ENCODE measurements at places on chromosomes 3 and 15.

DNA sequence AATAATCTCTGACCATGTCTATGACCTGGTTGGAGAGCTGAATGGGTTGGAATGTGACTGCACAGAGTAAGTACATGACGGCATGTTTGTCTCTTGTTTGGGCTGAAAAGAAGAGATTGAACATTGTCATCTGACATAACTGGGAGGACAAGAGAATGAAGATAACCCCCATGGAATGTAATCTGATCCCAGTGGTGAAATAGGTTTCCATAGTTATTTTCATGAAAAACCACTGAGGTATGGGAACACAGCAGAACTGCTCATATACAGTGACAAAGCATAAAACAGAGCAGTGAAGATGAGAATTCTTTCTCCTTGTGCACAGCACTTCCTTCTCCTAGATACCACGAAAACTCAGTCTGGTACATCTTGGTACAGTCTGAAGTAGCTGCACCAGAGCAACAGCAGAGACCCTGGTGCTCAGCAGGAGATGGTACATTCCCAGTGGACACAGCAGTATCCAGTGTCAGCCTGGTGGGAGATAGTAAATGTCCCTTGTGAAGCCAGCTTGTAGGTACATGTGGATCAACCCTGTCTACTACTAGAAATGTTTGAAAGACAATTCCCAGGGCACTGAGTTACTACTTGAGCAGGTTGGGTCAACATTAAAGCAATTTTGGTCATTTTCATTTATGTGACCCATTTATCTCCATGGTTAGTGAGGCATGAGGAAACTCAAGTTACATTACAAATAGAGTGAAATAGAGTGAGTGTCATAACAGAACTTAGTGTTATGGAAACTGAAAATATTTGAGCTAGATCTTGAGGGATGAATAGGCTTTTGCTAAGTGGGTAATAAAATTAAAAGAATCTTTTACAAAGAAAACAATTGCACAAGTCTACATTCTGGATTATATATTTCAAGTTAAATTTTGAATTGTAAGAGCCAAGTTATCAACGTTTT lies 178.3 kb downstream of the SUCNR1 start:
- DNase-seq: peak; percentile 50
- no peak overlapping the region for H3K27ac ChIP-seq
- H3K4me3 ChIP-seq: no peak overlapping the region
- H3K36me3 ChIP-seq: no peaks in the 10 kb centered on the region
- H3K27me3 ChIP-seq: no peaks in the 10 kb centered on the region
- H3K4me1 ChIP-seq: no peaks in the 10 kb centered on the region

- no peak overlapping the region for H3K27ac ChIP-seq
- no peaks in the 10 kb centered on the region for H3K36me3 ChIP-seq
- no peaks in the 10 kb centered on the region for H3K4me1 ChIP-seq
- no peak overlapping the region for H3K4me3 ChIP-seq
- H3K27me3 ChIP-seq: no peaks in the 10 kb centered on the region
Measured at GRCh38 chr3:192331749-192332385, 395.5 kb downstream of the FGF12 start.

DNA sequence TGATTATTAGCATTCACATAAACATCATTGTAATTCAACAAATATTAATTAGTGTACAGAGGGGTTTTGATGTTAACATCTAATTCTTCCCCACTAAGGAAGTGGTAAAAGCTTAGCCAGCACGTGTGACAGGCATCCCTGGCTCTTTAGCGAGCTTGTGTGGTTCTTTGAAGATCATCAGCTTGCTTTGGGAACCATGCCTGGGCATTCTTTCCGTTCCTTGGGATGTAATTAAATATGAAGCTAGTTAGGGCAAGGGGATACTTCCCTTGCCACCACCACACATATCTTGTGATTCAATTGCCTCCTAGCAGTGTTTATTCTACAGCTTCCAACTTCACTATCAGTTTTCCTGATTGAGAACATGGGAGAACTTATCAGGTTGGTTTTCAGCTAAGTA lies 246.5 kb downstream of the MYRIP start:
- H3K4me1 ChIP-seq: peaks cover 1% of the 10 kb centered on the region
- no peaks in the 10 kb centered on the region for H3K36me3 ChIP-seq
- no peak overlapping the region for H3K27ac ChIP-seq

- peak; percentile 61 for DNase-seq
- no peaks in the 10 kb centered on the region for H3K27me3 ChIP-seq
- no peak overlapping the region for H3K27ac ChIP-seq
- peaks cover 5% of the 10 kb centered on the region for H3K4me1 ChIP-seq
Measured at GRCh38 chr15:43903864-43904290, 77.1 kb downstream of the WDR76 start.

DNA sequence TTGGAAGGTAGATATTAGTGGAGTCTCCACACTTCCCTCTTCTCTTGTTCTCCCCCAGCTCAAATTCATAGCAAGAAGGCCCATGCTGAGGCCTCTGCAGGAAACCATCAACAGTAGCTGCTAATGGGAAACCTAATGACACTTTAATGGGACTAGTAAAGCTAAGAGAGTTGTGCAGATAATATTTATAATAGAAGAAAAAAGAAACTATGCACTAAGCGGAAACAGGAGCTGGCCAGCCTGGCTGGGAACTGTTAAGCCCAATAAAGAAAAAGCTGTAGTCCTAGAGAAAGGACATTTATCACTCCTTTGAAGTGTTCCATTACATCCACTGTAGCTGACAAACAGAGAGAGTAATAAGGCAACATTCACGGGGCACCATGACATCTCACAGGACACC lies 229.6 kb downstream of the IGSF11 start:
- no peaks in the 10 kb centered on the region for H3K27me3 ChIP-seq
- no peak overlapping the region for H3K27ac ChIP-seq
- no peaks in the 10 kb centered on the region for H3K36me3 ChIP-seq
- peaks cover 2% of the 10 kb centered on the region for H3K4me1 ChIP-seq
- no peak for DNase-seq

- no peak overlapping the region for H3K27ac ChIP-seq
- H3K4me1 ChIP-seq: no peaks in the 10 kb centered on the region
- no peak overlapping the region for H3K4me3 ChIP-seq
Measured at GRCh38 chr3:181457756-181458155, 254.0 kb upstream of the SOX2 start.

DNA sequence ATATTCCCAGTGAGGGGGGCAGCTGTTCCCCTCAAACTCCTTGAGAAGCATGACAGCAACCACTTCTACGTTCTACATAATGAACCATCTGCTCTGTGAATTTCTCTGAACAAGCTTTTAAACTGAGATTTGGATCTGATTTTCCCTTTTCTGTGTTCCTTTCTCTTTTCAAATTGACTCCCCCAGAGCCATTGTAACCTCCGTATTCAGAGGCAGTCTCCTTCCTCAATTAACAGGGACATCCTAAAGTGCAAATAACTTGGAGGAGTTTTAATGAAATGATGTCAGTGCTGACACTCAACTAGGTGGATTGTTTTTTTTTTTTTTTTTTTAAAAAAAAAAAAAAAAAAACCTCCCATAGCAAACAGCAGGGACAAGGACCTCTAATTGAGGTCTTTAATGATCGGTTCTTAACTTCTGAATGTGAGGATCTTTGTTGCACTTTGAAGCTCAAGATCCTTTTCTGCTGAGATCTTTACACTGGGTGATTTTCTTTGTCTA lies 48.8 kb downstream of the ADAMTS9 start:
- H3K27me3 ChIP-seq: no peaks in the 10 kb centered on the region
- peaks cover 5% of the 10 kb centered on the region for H3K4me1 ChIP-seq
- H3K4me3 ChIP-seq: no peak overlapping the region
- H3K27ac ChIP-seq: no peak overlapping the region
- DNase-seq: no peak

GRCh38 chr3:186883686-186884058 lies 41.2 kb downstream of the ADIPOQ start:
- H3K4me3 ChIP-seq: no peak overlapping the region
- no peak overlapping the region for H3K27ac ChIP-seq
- no peaks in the 10 kb centered on the region for H3K27me3 ChIP-seq
- no peak for DNase-seq

GRCh38 chr3:186166491-186167288 lies 57.8 kb upstream of the ETV5 start:
- DNase-seq: no peak
- no peaks in the 10 kb centered on the region for H3K27me3 ChIP-seq
- H3K4me3 ChIP-seq: no peak overlapping the region
- no peaks in the 10 kb centered on the region for H3K4me1 ChIP-seq

- H3K27ac ChIP-seq: no peak overlapping the region
- H3K4me3 ChIP-seq: no peak overlapping the region
- no peaks in the 10 kb centered on the region for H3K27me3 ChIP-seq
- no peaks in the 10 kb centered on the region for H3K4me1 ChIP-seq
- no peak for DNase-seq
Measured at GRCh38 chr15:67563092-67563491, 20.6 kb downstream of the MAP2K5 start.

- H3K27me3 ChIP-seq: no peaks in the 10 kb centered on the region
- peaks cover 63% of the 10 kb centered on the region for H3K36me3 ChIP-seq
- H3K4me3 ChIP-seq: no peak overlapping the region
- H3K27ac ChIP-seq: no peak overlapping the region
- H3K4me1 ChIP-seq: no peaks in the 10 kb centered on the region
- no peak for DNase-seq
Measured at GRCh38 chr15:63626955-63627354, 29.8 kb downstream of the FBXL22 start.

DNA sequence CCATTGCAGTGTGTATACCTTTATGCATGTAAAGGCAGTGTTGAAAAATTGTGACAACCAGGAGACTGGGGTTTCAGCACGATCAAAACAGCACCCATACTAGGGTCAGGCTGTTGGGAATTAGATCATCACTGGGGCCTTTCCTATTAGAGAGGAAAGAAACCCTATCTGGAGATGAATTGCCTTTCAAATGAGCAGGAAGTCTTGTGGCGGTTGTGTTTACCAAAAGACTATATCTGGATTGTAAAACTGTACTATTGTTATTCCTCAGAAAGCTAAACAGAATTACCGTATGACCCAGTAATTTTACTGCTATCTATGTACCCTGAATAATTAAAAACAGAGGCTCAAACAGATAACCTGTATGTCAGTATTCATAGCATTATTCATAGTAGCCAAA lies 10.1 kb downstream of the UBE2E1 start:
- no peaks in the 10 kb centered on the region for H3K36me3 ChIP-seq
- no peak overlapping the region for H3K27ac ChIP-seq
- DNase-seq: no peak
- H3K4me3 ChIP-seq: no peak overlapping the region
- no peaks in the 10 kb centered on the region for H3K4me1 ChIP-seq
- no peaks in the 10 kb centered on the region for H3K27me3 ChIP-seq

DNA sequence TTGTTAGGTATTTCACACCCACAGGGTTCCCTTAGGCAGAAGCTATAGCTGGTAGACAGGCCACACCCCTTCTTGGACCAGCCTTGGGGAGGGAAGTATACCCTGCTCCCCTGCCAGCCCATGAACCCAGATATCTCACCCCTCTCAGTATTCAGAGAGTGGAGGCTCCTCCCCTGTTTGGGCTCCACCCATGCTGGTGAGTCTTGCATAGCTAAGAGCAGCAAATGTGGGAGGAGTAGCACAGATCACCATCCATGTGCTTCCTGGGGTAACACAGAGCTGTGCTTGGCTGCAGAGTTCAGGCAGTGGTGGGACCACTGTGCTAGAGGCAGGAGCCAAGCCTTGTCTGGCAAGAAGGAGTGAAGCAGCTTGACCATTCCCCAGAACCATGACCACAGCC lies 427.2 kb downstream of the ZIC1 start:
- H3K27me3 ChIP-seq: no peaks in the 10 kb centered on the region
- no peak overlapping the region for H3K27ac ChIP-seq
- H3K4me1 ChIP-seq: no peaks in the 10 kb centered on the region

DNA sequence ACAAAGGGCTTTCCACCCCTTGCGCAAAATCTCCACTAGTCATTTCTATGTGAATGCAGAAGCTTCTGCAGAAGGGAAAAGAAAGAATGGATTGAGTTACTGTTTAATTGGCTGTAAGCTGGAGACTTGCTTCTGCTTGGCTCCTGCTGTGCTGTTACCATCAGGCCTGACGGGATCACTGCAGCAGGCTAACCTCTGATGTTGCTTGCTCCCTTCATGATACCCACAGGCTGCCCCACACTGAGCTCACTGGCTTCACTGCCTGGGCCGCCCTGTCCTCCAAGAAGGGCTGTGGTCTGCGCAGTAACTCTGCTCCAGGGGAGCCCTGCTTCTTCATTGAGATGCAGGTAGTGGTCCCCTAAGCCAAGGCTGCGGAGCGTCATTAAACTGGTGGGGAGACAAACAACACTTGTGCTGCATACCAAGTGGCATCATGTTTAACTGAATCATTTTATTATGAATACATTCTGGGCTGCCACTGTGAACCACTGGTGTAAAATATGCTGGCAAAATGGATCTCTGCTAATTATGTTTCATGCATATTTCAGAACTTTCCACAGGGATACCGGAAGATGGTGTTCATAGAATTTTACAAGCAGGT lies 78.6 kb downstream of the WDR49 start:
- H3K36me3 ChIP-seq: no peaks in the 10 kb centered on the region
- no peaks in the 10 kb centered on the region for H3K27me3 ChIP-seq
- H3K4me1 ChIP-seq: no peaks in the 10 kb centered on the region
- no peak overlapping the region for H3K27ac ChIP-seq
- H3K4me3 ChIP-seq: no peak overlapping the region
- DNase-seq: no peak

GRCh38 chr3:31770822-31771326 lies 210.2 kb downstream of the OSBPL10 start:
- peak; percentile 4 for DNase-seq
- no peak overlapping the region for H3K27ac ChIP-seq
- H3K4me3 ChIP-seq: no peak overlapping the region

DNA sequence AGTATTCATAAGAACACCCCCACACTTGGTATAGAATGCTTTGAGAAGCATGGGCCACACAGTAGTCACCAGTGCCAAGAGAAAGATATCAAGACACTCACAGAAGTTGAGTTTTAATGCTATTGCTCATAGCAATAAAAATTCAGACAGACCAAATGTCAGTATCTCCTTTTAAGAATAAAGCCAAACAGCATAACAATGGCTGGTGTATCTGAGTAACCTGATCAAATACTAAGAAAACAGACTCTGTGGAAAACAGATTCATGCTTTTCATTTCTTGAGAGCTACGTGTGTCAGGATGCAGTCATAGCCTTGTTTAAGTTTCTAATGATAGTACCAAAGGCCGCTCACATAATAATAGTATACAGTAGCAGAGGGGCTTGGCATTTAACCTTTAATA lies 778.5 kb downstream of the MECOM start:
- DNase-seq: no peak
- no peaks in the 10 kb centered on the region for H3K36me3 ChIP-seq
- no peak overlapping the region for H3K4me3 ChIP-seq
- no peaks in the 10 kb centered on the region for H3K4me1 ChIP-seq
- H3K27ac ChIP-seq: no peak overlapping the region
